Activated naive CD4-positive, alpha-beta T cell treated with anti-CD3 and anti-CD28 coated beads, Interleukin-2, amount 10 ng/mL, durations not matched to agents 5 hours and 36 hours (primary cell): ENCODE measurements at places on chromosomes 2 and 18. TPM values are rescaled to one million over a fixed set of nuclear protein-coding genes. Genes with fewer than 3 reads are reported as not detected.

Gene EVA1A
- total RNA-seq: not detected

Gene TMEM237
- total RNA-seq: 17.4 TPM

Gene COL6A3
- total RNA-seq: 0.45 TPM

Gene FAM237A
- not detected for total RNA-seq

Gene AQP12B
- total RNA-seq: not detected

Gene SF3B1
- 339 TPM for total RNA-seq

Gene CCL20
- not detected for total RNA-seq

Gene GULP1
- total RNA-seq: not detected

Gene GNAL
- total RNA-seq: not detected

Gene RPE
- 40.9 TPM for total RNA-seq

Gene PGAP1
- 49.3 TPM for total RNA-seq

Gene AQP4
- total RNA-seq: not detected

Gene DCDC2C
- total RNA-seq: not detected

Gene PROC
- not detected for total RNA-seq

Gene GPR75
- total RNA-seq: 2.1 TPM

Gene SCYGR8
- total RNA-seq: not detected

Gene DTNA
- total RNA-seq: not detected

Gene MLPH
- not detected for total RNA-seq

Gene FHOD3
- not detected for total RNA-seq

Gene AMER3
- total RNA-seq: not detected

Gene SPEG
- 1.7 TPM for total RNA-seq

Gene C2orf66
- total RNA-seq: 0.17 TPM

Gene SKA1
- 27.2 TPM for total RNA-seq

Gene PIEZO2
- not detected for total RNA-seq

Gene TCF7L1
- not detected for total RNA-seq

Gene SGPP2
- total RNA-seq: 0.53 TPM

Gene MTCL1
- 2.9 TPM for total RNA-seq

Gene AAMP
- 46.4 TPM for total RNA-seq

Gene TUBA3D
- not detected for total RNA-seq

Gene PAIP2B
- 2.6 TPM for total RNA-seq

Gene GPATCH11
- total RNA-seq: 11.4 TPM

Gene MC2R
- not detected for total RNA-seq

Gene INPP5D
- 121 TPM for total RNA-seq

Gene HOXD8
- total RNA-seq: not detected

Gene NT5DC4
- total RNA-seq: not detected

Gene NGEF
- 0.18 TPM for total RNA-seq

Gene LHCGR
- not detected for total RNA-seq

Gene ARHGAP25
- total RNA-seq: 79.6 TPM

Gene CDH20
- not detected for total RNA-seq

Gene SULT1C2
- not detected for total RNA-seq

Gene CREG2
- 1.1 TPM for total RNA-seq

Gene GRP
- not detected for total RNA-seq

Gene C1GALT1C1L
- not detected for total RNA-seq

Gene REG3G
- not detected for total RNA-seq

Gene ATP6V1B1
- not detected for total RNA-seq

Gene VWA3B
- not detected for total RNA-seq

Gene UGT1A5
- not detected for total RNA-seq

Gene PIGN
- total RNA-seq: 29.7 TPM

Gene OSBPL1A
- total RNA-seq: 2.1 TPM

Gene SMYD5
- 14.2 TPM for total RNA-seq

Gene MROH2A
- not detected for total RNA-seq

Gene ICA1L
- 2.8 TPM for total RNA-seq
